ENCODE measurements at places on chromosomes 5 and 9.

DNA sequence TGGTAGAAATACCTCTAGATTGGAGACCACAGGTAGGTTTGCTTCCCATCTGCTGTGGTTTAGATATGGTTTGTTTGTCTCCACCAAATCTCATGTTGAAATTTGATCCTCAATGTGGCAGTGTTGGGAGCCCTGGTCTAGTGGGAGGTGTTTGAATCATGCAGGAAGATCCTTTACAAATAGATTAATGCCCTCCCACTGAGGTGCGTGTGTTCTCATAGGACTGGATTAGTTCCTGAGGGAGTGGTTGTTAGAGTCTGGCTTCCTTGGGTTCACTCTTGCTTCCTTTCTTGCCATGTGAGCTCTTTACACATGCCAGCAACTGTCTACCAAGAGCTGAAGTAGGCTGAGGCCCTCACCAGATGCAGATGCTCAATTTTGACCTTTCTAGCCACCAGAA lies 391.1 kb upstream of the GRIA1 start:
- no peak for DNase-seq

- DNase-seq = no peak
These were observed 13.2 kb downstream of the DOCK8 start for GRCh38 chr9:227860-228259.

DNA sequence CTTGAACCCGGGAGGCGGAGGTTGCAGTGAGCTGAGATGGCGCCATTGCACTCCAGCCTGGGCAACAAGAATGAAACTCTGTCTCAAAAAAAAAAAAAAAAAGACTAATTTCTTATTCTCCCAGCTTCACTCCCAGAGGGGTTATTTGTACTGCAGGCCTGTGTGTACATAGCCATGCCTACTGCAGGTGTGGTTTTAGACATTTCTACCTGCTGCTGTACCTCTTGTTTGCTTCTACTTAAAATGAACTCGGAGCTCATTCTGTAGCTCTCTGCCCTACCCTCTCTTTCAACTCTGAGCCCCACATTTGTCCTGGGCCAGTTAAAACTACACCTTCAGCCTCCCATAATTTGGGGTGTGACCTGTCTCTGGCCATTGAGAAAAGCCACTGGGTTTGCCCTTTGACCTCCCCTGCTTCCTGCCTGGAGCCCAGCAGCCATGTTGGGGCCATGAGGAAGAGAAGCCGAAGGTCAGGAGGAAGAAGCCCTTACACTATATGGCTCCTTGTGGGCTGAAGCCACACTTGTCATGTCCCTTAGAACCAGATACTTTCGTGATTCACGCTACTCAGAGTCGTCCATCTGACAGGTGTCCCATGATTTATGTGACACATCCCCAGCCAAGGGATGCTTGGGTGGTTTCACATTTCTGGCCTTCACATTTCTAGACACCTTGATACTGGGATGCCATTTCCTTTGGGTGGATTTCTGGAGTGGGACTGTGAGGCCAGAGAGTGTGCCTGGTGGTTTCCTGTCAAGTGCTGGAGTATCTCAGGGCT lies 9.4 kb upstream of the CARD19 start:
- no peak for DNase-seq

DNA sequence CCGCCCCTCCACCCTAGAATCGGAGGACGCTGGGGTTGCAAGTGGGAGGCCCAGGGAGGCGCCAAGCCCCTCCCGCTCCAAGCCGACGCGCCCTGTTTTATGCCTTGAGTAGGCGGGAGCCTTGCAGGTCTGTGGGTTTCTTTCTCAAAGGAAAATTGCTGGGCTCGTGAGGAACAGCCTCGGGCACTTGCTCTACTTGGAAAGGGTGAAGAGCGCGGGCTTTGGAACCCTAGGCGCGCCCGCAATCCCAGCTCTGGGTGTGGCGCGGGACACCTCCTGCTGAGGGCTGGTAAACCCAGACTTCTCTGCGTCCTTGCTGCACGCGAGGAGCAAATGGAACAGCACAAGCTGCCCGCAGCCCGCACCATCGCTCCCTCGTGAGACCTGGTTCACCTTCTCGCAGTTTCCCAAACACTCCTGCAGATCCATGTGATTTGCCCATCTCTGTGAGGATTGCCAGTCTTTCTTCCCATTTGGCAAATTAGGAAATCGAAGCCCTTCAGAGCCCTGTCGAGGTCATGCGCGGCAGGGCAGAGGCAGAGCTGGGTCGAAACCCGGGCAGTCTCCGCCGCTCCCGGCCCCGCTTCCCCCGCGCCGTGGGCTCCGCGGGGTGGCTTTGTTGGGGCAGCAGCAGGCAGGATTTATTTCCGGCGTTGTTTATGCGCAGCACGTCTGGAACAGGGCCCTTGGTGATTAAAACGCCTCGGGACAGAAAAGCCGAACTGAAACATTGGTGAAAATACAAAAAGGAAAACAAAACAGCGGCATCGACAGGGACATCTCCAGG lies 98.4 kb upstream of the CPLX2 start:
- DNase-seq = no peak

- peak; percentile 79 for DNase-seq
These were observed 51.2 kb upstream of the SEMA4D start for GRCh38 chr9:89549031-89549644.

DNA sequence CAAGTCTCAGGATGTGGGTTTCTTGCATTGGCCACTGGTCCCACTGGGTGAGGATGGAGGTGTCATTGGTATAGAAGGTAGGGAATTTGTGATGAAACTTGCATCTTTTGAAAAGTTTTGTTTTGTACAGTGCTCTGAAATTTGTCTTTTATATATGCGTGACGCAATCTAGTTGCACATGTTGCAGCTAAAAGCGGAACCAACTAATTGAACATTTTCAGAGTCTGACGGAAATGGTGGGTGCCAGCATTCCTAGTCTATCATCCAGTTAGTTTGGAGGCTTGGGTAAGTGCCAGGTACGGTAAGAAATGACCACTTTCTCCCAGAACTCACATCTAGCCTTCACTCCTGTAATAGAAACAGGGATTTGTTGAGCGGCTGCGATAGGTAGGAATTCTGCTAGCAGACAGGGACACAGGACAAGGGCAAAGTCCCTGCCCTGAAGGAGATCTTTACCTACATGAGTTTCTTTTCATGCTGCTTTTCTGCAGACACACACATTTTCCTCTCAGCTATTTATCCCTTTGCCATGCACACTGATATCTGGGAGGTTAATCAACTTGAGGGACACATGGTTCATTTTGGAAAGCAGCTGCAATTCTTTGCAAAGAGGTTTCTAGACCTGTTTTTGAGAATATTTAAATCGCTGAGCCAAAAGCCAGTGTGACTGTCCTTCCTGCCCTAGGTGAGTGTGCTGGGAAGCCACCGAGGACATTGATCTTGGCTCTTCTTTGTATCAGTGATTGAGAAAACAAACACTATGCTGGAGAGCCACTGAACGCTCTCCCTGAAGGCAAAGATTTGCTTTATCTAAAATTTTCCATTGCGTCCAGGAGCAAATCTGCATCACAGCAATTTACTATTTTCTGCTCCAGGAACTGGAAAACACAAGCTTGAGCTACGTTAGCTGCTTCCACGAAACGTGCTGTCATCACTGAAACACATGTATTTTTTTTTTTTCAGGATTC lies 89.7 kb downstream of the DAP start:
- no peak for DNase-seq

Measured in stimulated activated CD4-positive, alpha-beta T cell treated with anti-CD3 and anti-CD28 coated beads, Interleukin-4, amount 100 ng/mL, for 4 hours (primary cell).